SHP77 (cell line): ENCODE measurements at places on chromosomes 4 and X.
A peak's percentile ranks its signal among the peaks of the same experiment; 100 is the strongest.

DNA sequence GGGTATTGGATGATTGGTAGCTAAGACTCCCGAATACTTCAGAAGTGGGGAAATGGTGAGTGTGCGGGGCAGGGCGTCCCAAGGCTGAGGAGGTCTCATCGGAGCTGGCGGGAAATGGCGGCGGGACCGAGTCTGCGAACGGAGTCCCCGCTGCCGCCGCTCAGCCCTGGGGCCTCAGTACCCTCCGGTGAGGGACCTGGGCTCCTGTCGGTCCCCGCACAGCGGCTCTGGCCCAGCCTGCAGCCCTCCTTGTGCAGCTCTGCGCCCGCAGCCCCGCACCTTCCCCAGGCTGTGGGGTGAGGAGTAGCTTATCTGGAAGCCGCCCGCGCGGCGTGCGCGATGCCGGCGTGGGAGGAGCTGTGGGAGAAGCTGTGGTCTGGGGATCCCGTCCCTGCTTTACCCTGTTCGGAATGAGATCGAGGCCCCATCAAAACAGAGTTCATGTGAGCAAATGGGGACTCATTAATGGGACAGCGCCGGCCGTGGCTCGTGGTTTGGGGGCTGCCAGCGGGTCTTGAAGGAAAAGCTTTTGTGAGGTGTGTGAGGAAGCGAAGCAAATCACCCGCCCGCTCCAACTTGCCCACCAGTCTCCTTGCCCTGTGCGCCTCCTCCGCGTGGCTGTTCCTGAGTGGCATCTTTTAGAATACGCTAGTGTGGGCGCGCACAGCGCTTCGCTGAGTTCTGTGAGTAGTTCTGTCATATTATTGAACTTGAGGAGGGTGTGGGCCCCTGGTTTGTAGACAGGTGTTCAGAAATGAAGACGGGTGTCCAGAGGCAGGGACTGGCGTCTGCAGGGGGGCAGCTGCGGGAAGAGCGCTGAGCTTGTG, 531 bp downstream of the ZNF141 start:
- DNase-seq, result no peak

GRCh38 chrX:57519578-57520118, 72.2 kb upstream of the ZXDB start:
- DNase-seq, result no peak

GRCh38 chrX:103941201-103941975, 21.0 kb upstream of the TMSB15B start:
- peak; percentile 1 for DNase-seq

DNA sequence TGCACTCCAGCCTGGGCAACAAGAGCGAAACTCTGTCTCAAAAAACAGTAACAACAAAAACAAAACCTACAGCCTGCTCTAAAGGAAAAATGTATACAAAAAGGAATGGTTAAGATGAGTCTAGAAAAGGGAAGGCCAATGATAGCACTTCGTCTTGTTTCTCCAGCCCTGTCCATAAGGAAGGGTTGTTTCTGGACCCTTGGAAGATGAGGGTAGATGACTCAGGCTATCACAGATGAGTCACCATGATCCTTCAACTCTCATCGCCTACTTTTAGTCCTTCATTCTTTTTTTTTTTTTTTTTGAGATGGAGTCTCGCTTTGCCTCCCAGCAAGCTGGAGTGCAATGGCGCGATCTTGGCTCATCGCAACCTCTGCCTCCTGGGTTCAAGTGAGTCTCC, 8.8 kb downstream of the PLA2G12A start:
- DNase-seq, result no peak

GRCh38 chrX:40043895-40044294, 53.9 kb downstream of the BCOR start:
- no peak for DNase-seq

- no peak for DNase-seq
Measured at GRCh38 chr4:146260521-146260920, 46.2 kb downstream of the REELD1 start.

DNA sequence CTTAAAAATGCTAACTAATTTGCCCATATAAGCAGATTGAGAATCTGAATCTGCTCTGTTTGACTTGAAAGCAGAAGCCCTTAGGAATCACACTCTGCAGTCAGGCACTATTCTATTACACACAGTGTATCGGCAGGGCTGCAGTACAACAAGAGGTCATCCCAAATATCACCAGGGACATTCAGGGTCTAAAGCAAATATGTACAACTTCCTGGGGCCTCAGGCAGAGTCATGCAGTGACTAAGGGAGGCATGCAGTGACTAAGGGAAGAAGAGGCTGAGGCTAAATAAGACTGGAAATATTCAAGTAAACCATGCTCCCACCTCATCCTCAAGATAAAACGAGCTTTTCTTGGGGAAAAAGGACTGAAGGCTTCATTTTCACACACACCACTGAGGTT, 20.9 kb downstream of the MAPK10 start:
- DNase-seq, result no peak

DNA sequence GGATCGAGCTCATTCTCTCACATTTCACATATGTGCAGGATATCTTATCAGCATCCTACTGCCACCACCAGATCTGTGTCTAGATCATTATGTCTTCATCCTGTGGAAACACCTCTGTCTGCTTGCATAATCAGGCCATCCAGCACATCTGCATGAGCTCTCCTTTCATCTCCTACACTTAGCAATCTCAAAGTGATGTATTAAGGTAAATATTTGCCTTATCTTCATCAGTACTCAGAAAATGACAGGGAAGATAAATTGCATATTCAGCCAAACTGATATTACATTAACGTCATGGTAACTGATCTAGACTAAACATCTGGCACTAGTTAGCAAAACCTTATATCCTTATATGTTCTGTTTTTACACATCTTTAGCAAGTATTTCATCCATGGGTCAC, 207.3 kb upstream of the PABPC4L start:
- DNase-seq, result no peak

GRCh38 chr4:131046821-131047220, 1950.9 kb downstream of the C4orf33 start:
- DNase-seq, result no peak

DNA sequence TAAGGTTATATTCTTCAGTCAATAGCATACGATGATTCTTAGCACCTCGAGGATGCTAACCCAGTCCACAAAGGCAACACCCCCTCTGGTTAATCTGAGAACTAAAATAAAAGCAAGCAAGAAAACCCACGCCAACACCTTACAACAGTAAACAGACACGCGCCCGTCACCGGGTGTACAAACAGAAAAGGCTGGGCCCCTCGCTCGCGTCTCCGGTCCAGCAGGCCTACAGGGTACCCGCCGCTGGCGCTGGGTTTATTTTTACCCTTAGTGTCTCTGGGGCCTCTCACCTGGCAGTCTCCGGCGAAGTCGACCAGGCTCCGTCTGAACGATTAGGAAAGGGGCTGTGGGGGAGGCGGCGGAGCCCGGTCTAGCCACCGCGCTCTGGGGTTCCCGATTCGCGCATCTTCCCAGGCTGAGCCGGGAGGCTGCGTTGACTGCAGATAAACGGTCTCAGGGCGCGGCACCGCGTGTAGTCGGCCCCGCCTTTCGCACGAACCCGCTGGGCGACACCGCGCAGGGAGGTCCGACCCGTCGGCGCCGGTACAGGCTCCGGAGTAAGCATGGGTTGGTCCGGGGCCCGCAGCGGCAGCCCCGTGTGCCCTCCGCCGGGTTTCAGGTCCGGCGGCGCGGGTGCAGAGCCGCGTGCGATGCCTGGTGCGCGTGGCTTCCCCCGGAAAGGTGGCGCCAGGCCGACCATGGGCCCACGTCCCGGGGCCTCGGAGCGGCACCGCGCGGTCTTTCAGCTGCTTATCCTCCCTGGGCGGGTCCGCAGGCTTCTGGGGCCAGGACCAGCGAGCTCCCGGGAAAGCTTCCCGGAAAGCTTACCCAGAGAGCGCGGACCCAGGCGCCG, 441 bp downstream of the SLC9B2 start:
- DNase-seq, result peak; percentile 2

DNA sequence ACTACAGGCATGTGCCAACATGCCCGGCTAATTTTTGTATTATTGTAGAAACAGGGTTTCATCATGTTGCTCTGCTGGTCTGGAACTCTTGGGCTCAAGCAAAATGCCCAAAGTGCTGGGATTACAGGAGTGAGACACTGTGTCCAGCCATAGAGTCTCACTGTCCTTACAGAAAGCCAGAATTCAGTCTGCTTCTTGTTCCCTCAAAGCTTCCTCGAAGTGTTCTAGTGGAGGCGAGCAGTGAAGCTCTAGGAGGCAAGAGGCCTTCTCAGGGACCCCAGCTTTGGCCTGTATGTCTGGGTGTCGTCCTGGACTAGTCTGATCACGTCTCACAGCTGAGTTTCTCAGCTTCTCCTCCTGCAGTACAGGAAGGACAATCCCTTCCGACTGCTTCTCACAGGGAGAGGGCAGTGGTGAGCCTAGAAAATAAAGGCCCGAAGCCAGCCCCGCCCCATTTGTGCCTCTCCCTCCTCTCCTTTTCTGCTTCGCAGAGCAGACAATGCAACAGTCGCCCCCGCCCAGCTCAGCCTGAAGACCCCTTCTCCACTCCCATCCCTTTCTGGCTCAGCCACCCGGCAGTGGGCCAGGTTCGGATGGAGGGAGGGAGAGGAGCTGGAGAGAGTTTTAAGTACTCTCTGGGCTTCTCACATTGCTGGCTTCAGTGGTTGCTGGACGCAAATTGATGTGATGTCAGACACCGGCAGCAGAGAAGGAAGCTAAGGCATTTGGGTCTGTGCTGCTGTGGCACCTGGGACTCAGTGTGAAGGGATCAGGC, 11.1 kb upstream of the FAM3A start:
- DNase-seq, result peak; percentile 59

DNA sequence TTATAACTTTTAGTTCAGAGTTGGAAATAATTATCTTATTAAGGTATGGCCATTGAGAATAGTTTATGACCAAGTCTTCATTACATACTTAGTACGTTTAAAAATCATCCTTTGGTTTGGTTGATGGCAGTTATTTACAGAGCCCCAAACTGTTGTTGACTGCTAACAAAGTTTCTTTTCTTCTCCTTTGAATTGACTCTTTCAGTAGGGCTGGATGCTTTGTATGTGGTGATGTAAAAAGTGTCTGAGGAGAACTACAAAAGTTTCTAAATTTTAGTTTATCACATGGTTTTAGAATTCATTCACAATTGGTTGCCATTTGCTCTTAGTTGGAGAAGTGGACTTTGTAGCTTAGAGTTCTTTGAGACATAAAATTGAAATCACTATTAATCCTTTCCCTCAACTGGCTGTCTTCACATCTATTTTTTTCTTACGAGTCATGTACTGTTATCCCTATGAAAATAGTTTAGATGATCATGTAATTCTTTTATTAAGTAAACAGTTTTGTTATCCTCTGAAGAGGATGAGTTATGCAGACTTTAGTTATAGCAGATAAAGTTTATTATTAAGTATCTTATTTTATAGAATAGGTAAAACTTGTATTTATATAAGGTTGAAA, 14.8 kb downstream of the PTPN13 start:
- no peak for DNase-seq

GRCh38 chr4:38759113-38759789, 23.5 kb downstream of the TLR10 start:
- peak; percentile 9 for DNase-seq

- no peak for DNase-seq
Measured at GRCh38 chr4:145530662-145531061, 49.0 kb downstream of the SMAD1 start.

DNA sequence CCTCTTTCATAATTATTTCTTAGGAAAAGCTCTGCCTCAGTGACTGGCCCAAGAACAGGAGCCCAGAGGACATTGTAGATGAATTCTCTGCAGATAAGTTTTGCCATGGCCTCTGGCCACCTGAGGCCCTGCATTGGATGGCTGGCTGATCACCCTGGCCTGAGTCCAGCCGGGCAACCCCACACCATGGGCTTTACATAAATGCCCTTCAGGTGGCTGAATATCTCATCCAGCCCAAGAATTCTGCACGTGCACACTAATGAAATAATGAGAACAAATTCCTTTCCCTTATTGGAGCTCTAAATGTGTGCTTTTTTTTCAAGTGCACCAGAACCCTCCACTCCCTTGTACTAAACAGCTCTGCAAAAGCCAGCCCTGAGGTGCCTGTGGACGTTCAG, 65.7 kb downstream of the IRF2 start:
- no peak for DNase-seq

DNA sequence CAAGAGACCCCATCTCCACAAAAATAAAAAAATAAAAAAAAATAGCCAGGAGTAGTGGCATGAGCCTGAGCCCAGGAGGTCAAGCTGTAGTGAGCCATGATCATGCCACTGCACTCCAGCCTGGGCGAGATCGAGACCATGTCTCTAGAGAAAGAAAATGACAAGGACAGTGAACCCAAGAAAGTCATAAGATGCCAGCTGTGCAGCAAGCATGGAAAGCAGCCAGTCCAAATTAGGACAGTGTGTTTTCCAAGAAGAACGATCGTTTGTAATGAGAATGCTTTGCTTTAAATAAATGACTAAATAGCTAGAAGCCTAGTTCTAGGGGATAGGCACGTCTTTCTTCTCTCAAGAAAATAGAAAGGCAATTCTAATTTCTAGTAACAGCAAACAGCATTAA, 58.4 kb upstream of the MSANTD1 start:
- no peak for DNase-seq

DNA sequence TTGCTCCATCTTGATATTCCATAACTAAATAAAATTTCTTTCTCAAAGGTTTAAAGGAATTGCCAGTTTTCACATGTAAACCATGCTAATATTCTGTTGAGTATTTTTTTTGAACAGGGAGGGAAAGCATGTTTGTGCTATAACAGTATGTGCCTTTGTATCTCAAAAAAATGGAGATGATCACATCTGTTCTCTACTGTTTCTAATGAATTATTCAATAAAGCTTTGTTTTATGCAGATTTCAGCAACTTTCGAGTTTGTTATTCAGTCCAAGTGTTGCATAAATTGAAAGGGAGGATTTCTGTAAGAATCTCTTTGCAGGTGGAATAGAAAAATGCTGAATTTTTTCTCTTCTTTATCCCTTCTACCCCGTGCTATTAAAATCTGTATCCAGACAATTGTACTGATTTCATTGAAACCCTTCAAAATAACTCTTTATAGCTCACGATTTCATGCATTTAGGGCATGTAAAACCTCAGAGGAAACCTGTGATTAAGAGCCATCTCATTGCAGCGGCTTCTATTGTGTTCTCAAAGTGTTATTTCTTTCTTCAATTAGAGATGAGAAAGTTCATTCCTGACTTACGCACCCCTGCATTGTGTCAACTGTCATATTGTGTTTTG, 42.1 kb downstream of the NEIL3 start:
- no peak for DNase-seq

DNA sequence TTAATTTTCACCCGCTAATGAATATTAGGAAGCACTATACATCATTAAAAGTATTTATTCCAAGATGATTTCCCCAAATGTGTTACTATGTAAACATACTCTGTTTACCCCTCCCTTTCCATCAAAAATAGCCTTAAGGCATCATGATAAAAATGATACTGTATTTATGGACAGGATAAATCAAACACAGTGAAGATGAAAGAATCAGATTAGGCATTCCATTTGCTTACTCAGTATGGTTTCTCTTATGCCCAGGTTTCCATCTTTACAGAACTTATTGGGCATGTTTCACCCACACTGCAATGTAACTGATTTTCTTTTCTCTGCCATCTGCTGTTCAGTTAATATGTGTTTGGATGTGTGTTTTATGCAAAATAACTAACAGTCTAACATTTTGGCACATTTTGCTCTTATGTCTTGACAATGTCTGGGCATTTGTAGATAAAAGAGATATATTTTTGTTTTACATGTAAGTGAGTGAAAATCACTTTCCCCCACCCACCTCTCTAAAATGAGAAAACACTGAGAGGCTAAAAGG, 445.2 kb downstream of the RPA4 start:
- DNase-seq, result no peak

GRCh38 chr4:169005453-169006099, 4.5 kb downstream of the CBR4 start:
- DNase-seq, result no peak

GRCh38 chr4:16591272-16591826, 307.1 kb downstream of the LDB2 start:
- DNase-seq, result no peak
